CD4-positive, CD25-positive, alpha-beta regulatory T cell (primary cell): ENCODE measurements at places on chromosomes 3 and 15.

GRCh38 chr15:38263996-38264395, 11.4 kb downstream of the SPRED1 start:
- DNase-seq = no peak

DNA sequence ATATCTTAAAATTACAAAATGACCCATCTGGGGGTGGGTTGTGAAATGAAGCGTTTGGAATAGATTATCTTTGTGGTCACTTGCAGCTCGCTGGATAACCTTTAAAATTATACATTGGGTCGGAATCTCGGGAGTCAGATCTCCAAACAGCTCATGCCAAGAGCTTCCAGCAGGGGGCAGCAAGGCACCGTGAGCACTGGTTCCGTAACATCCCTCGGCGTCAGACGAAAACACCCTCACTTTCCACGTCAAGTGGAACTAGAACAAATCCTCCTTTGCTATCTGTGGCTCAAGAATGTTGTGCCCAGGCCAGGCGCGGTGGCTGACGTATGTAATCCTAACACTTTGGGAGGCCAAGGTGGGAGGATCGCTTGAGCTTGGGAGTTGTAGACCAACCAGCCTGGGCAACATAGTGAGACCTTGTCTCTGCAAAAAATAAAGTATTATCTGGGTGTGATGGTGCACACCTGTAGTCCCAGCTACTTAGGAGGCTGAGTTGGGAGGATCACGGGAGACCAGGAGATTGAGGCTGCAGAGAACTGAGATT, 31.1 kb downstream of the UMPS start:
- peak; percentile 77 for DNase-seq

- DNase-seq = peak; percentile 75
Measured at GRCh38 chr15:31434588-31435260, 108.1 kb downstream of the KLF13 start.

GRCh38 chr15:59104602-59104911, 389 bp upstream of the CCNB2 start:
- no peak for DNase-seq

GRCh38 chr3:85780806-85781205, 822.0 kb downstream of the CADM2 start:
- DNase-seq = no peak

GRCh38 chr3:29612536-29612935, 331.7 kb downstream of the RBMS3 start:
- DNase-seq = no peak

GRCh38 chr3:6262010-6262409, 598.9 kb upstream of the GRM7 start:
- DNase-seq = no peak

GRCh38 chr3:144053121-144053520, 81.5 kb downstream of the DIPK2A start:
- DNase-seq = no peak
